Nucleus accumbens (tissue), 56 donors: ENCODE measurements at places on chromosomes 1 and 21.

DNA sequence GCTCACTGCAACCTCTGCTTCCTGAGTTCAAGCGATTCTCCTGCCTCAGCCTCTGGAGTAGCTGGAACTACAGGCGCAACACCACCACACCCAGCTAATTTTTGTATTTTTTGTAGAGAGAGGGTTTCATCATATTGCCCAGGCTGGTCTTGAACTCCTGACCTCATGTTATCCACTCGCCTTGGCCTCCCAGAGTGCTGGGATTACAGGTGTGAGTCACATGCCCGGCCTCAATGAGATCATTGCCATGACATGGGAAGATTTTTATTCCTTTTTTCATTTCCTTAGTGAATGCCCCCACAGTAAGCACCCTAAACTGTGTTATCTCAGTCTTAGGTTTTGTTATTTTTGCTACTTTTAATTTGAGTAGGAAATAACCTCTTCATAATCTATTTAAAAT is 977.9 kb downstream of the BRINP3 start:
- DNase-seq, result no peak

- DNase-seq, result no peak
Measured at GRCh38 chr1:224929335-224930237, at the start of gene DNAH14. TSS of gene DNAH14 (plus strand) at chr1:224929675. CDS start at chr1:224952703, 23,028 bp downstream.

GRCh38 chr1:153687346-153688125 is 9.0 kb downstream of the NPR1 start:
- DNase-seq, result no peak

- DNase-seq, result no peak
Measured at GRCh38 chr1:62870148-62870547, 86.2 kb downstream of the ATG4C start.

DNA sequence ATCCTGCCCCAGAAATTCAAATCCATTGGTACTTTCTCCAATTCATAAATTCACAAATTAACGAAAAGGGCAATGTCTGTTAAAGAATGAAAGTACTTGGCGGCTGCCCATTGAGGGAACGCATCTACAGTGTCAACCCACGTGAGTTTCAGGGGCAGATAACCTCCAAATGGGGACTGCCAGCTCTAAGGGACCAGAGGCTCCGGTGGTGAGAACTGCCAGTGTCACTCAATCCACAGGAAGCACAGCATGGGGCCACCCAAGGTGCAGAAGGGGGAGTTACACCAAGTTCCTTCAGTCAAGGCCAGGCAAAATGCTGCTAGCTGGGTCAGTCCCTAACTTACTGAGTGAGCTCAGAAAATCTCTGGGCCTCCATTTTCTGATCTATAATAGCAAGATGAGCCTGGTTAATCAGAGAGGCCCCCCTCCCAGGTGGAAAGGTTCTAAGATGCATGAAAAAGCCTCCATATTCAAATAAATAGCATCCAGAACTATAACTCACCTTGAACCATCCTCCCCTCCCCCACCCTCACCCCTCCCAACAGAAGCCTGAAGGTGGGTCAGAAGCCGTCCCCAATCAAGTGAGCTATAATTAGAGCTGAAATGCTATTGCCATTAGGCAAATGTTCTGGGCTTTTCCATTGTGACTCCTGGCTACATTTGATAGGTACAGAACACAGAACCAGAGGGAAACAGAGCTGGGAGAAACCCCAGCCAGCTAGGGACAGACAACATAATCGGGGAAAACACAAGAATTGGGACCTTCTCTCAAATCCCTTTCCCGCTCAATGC is 41.7 kb downstream of the LRP8 start:
- no peak for DNase-seq

GRCh38 chr1:157849229-157849875 is 7.7 kb upstream of the CD5L start:
- DNase-seq, result no peak
